ENCODE measurements at places on chromosomes 1 and 21.

DNA sequence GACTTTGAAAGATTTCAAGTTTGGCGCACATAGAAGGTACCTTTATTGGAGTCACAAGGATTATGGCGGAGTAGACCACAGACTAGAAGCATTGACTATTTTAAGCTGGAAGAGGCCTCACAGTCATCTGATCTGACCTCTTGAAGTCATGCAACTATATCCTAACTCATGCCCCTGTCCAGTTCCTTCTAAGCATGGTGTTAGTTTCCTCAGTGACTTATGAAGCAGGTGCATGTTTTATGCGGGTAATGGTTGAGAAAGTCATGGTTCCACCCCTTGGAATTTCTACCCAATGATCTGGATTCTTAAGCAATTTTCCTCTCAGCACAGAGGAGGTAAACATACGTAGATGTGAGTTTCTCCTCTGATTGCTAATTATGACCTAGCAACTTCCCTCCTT lies 11.7 kb downstream of the OLFML3 start:
- DNase-seq = no peak

GRCh38 chr1:116825207-116825719 lies 71.0 kb downstream of the CD2 start:
- DNase-seq = no peak

DNA sequence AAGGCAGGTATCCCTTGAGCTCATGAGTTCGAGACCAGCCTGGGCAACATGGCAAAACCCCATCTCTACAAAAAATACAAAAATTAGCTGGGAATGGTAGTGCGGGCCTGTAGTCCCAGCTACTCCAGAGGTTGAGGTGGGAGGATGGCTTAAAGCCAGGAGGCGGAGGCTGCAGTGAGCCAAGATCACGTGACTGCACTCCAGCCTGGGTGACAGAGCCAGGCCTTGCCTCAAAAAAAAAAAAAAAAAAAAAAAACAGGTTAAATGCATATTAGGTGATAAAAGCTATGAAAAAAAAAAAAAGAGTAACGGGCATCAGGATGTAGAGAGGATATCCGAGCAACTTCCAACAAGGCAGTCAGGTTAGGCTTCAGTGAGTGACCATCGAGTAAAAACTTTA lies 2.8 kb upstream of the SRRM1 start:
- no peak for DNase-seq

- no peak for DNase-seq
Observed at GRCh38 chr1:118116401-118116800, 68.6 kb downstream of the SPAG17 start.

DNA sequence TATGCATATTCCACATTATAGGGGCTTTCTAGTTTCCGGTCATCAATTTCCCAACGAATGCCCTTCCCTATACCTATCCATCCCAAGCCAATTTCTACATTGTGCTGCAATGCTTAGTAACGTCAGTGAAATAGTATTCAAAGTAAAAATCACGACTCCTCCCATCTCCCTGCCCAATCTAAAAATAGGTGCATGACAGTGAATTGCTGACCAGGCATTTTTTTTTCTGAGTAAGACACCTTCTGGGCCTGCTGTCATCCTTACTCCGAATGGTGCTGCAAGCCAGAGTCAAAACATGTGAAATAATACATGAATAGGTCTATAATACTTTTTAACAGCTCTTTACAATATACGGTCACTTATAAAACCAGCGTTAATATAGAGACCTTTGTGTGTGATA lies 120.2 kb downstream of the GREM2 start:
- no peak for DNase-seq

DNA sequence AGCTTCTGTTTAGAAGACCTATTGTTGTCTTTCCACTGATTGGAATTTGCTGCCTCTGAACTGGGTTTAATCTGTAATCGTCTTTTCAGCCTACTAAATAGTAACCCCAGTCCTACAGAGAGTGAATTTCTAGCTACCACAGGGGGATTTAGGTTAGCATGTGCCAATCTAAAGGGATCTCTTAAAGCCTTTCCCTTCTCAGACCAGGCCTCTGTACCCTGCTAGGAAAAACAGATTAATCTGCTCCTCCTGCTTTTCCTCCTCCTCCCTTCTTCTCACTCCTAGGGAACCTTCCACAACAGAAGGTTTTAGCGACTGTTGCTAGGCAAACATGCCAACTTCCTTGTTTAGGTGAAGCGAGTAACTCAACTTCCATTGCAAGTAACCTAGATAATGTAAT lies 1.3 kb upstream of the RC3H1 start:
- no peak for DNase-seq

DNA sequence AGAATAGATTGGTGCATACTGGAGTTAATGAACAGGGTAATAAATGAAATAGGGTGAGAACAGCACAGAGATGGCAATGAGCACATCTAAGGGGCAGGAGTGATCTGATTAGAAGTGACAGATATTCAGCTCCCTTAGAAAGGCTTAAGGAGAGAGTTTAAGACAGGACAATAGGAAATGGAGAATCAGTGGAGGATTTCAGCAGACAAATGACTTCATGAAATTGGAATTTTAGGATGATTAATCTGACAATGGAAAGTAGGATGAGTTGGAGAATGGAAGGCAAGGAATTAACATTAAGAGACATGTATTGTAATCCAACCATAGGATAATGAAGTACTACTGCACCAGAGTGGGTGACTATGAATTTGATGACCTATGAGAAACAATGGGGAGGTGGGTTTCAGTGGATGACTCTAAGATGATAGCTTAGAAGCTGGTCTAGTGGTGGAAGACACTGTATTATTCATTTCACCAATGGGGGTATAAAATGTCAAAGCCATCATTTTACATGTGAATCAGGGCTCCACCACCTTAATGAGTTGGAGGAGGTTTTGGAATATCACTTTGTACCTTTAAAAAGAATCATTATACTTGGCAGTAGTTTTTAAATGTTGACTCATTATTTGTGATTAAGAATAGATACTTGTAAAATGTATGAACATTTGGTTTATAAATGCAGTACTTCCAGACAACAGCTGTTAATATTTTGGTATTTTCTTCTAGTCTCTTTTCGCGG lies 139.1 kb downstream of the PLA2G4A start:
- no peak for DNase-seq

DNA sequence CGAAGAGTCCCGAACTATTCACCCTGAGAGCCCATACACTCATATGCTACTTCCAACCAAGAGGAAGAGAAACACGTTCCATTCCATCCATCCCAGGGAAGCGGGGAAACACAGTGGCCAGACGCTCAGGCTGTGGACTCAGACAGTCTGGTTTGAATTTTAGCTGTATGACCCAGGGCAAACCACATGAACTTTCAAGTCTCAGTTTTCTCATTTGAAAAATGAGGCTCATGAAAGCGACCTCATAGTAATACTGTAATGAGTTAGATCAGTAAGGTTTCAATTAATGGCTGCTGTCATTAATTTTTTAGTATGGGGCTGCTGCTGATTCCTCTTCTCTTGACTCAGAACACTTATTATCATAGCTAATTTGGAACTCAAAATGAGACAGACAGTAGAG lies 1.5 kb downstream of the FCRL4 start:
- DNase-seq = no peak

- no peak for DNase-seq
Observed at GRCh38 chr1:31627930-31628559, 10.6 kb downstream of the HCRTR1 start.

DNA sequence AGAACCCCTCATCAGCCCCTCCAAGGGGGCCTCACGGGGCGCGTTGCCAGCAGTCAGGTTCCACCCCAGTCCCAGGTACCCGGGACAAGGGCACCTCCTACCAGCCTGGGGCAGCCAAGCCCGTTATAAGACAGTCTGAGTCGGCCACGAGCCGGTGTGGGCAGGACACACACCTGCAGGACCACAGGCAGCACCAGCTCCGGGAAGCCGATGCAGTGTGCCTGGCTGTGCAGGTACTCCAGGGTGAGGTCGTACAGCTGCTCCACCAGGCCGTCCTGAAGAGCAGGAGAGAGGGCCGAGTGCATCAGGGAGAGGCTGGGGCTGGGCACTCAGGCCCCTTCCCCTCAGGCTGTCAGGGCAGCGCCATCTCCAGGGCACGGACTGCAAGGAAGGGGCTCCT lies 11.1 kb downstream of the NOC2L start:
- no peak for DNase-seq

GRCh38 chr1:220296981-220297380 lies 24.7 kb upstream of the RAB3GAP2 start:
- DNase-seq = no peak

- no peak for DNase-seq
Observed at GRCh38 chr1:224629965-224630364, 13.8 kb downstream of the CNIH3 start.

DNA sequence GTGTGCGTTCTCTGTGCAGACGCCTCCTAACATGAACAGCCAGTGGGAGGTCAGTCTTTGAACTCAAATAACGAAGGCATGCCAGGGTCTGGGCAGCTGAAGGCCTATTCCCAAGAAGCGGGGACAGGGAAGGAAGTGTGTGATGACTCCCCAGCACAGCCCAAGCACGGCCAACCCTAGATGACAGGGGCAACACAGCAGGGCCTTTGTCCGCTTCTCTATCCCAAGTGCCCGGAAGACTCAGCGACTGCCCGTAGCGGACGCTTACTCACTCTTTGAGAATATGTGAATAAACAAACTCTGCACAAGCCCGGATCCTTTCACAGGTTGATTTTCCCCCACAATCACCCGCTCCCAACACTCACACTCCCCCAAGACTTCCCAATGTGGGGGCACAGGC lies 11.2 kb downstream of the C1orf198 start:
- DNase-seq = no peak

- no peak for DNase-seq
Observed at GRCh38 chr1:54095546-54096226, 42.3 kb downstream of the TCEANC2 start.

GRCh38 chr1:6008084-6008415 lies 15.8 kb upstream of the NPHP4 start:
- DNase-seq = no peak

DNA sequence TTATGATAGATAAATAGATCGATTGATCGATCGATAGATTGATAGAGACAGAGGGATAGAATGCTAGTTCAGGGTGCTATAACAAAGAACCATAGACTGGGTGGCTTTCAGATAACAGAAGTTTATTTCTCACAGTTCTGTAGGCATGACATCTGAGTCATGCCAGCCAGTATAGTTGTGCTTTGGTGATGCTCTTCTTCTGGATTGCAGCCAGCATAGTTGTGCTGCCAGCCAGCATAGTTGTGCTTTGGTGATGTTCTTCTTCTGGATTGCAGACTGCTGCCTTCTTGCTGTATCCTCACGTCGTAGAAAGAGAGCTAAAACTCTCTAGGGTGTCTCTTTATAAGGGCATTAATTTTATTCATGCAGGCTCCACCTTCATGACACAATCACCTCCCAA lies 860.8 kb downstream of the BRINP3 start:
- DNase-seq = peak; percentile 23

- no peak for DNase-seq
Observed at GRCh38 chr1:41812051-41812450, 106.7 kb downstream of the HIVEP3 start.

- DNase-seq = no peak
Observed at GRCh38 chr1:235019961-235020360, 108.7 kb downstream of the TOMM20 start.

DNA sequence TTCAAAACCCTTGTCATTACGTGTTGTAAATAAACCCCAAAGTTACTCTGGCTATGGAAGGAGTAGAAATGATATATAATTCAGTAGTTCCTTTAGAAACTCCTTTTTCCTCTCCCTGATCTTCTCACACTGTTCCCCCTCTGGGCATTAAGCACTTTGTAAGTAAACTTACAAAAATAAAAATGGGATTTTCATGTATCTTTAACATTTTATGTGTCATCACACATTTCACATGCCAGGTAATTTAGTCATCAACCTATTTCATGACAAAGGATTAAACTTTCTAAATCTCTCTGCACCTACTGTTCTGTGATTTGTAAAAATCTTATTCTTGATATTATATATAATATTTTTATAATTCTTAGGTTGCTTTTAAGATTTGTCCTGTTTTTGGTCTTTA lies 176.9 kb downstream of the NEK7 start:
- no peak for DNase-seq

DNA sequence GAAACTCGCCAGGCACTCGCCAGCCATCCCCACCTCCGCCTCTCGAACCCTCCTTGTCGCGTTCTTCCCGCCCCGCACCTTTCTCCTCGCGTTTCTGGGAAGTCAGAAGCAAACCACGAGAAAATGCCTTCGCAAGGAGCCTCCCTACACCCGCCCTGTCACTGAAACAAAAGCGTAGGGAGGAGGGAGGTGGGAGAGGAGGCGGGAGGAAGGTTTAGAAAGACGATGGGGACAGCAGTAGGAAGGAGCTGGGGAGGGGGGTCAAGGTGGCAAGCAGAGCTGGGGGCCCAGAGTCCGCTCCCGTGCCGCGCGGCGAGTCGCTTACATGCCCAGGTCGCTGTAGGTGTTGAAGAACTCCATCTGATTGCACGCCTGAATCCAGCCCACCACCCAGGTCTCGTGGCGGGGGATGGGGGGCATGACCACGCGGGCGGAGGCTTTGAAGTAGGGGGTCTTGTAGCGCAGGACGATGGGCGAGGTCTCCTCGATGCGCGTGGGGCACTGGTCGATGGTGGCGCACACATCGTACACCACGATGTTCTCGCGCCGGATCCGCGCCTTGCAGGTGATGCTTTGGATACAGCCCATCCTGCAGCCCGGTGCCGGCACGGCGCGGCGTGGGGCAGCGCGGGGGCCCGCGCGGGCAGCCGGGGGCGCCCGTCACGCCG lies 1.0 kb downstream of the FAM78B start:
- DNase-seq = no peak

DNA sequence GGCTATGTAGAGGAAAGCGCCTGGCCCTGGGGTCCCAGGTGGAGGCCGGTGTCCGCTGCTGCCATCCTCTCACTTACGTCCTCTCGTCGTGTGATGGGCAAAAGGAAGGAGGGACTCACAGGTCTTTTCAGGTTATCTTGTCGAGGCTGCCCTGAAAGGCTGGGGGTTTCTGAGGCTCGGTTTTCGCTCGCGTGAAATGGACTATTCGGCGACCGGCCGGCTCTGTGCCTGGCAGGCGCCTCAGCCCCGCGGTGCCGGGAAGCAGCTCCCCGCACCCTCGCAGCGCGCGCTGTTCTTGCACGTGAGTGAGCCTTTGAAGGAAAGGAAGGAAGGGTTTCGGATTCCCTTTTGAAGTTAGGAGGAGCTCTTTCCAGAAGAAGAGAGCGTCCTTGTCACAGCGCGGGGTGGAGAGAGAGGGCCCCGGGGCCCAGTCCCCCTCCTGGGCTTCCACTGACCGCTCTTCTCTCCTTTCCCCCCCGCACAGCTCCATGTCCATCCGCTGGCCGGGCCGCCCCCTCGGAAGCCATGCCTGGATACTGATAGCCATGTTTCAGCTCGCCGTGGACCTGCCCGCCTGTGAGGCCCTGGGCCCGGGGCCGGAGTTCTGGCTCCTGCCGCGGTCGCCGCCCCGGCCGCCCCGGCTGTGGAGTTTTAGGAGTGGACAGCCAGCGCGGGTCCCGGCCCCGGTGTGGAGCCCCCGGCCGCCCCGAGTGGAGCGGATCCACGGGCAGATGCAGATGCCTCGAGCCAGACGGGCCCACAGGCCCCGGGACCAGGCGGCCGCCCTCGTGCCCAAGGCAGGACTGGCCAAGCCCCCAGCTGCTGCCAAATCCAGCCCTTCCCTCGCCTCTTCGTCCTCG lies 57.2 kb downstream of the AJAP1 start:
- no peak for DNase-seq
